GM19239 (cell line): ENCODE measurements at places on chromosomes 12 and 14.
A peak's percentile ranks its signal among the peaks of the same experiment; 100 is the strongest.

GRCh38 chr12:112537710-112538396, 119.1 kb downstream of the PTPN11 start:
- DNase-seq = no peak

- no peak for DNase-seq
These were observed 2.3 kb downstream of the TULP3 start for GRCh38 chr12:2893007-2893406.

DNA sequence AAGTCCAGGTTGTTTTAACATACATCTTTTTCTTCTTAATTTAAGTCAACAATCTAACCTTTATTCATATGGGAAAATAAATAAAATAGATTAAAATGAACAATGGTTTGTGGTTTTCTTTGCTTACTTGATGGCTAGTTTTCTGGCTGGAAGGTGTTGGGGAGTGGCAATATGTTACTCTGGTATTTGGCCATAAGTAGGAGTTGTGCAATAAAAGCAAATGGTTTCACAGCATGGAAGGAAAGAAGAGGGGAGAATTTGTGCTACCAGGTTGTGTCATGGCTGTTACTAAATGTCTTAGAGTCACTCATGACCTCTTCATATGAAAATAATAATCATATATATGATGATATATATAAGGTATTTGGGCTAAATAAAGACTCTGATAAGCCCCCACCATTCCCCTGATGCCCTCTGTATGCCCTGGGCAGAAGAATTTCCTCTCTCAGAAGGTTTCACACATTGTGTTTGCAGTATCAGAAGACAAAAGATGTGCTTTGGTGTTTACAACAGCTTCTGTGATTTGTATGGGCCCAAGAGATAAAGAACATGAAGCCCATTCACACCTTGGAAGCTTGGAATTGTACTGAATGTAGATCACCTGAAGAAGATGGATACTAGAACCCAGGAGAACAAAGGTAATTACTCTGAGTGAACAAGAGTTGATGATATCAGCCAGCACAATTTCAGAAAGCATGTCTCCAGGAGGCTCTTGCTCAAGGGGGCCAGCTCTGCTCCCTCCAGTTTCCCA, 160.9 kb downstream of the ALG10B start:
- DNase-seq = no peak

DNA sequence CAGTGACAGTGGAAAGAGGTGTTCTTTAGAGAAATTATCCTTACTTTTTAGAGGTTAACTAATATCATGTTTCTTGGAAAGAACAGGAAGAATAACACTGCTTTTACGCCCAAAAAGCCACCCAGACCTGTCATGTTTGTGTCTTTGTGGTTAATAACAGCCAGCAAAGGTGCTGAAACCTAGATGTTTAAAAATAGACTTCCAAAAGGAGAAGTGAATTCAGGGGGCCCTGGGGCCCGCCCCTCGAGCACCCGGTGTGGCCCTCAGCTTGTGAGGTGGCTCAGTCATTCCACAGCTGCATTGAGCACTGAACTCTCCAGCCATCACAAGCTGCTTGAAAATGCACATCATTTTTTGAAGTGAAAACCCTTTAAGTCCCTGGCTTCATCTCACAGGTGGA, 20.8 kb upstream of the AMN start:
- peak; percentile 95 for DNase-seq

- no peak for DNase-seq
These were observed 91.8 kb downstream of the SLC41A2 start for GRCh38 chr12:104866291-104866690.

DNA sequence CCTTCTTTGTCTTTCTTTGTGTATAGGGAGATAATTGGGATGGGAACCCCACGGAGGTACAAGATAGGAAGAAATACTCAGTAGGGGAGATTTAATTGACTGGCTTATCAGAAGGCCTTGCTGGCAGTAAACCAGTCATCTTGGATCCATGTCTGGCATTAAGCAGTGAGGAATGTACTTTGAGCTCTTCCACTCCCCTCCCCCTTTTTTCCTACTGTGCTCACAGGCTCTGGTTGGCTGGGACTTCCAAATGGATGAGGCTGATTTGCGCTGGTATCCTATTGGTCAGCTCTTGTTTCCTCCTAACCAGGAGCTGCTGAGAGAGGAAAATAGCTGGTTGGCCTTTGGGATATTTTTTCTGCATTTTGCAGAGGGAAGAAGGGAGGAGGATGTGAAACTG, 24.7 kb downstream of the NGDN start:
- DNase-seq = no peak

GRCh38 chr14:99621948-99622347, 17.9 kb upstream of the CCDC85C start:
- no peak for DNase-seq

- no peak for DNase-seq
These were observed 30.8 kb upstream of the RIN3 start for GRCh38 chr14:92482621-92483319.

DNA sequence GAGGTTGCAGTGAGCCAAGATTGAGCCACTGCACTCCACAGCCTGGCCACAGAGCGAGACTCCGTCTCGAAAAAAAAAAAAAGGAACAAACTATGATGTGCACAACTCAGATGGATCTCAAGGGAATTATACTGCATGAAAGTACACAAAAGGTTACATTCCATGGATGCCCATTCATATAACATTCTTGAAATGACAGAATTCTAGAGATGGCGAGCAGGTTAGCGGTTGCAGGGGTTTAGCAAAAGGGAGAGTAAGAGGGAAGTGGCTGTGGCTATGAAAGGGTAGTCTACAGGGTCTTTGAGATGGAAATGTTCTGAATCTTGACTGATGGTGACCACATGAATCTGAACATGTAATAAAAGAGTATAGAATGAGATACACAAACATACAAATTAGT, 49.7 kb downstream of the CKB start:
- DNase-seq = no peak

DNA sequence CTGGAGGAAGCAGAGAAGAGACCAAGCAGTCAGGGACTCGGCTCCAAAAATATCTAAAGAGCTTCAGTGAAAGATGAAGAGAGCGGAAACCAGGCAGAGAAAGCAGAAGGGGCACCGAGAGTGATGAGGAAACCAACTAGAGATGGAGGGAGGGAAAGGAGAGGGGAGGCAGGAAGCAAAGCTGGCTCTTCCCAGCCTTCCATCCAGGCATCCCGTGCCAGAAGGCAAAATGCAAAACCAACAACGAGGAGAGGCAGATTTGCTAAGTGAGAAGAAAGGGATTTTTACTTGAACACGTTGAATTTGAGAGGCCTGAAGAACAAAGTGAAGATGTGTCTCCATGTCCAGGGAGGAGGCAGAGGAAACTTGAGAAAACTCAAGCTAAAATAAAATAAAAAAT, 90.1 kb downstream of the NUAK1 start:
- no peak for DNase-seq

DNA sequence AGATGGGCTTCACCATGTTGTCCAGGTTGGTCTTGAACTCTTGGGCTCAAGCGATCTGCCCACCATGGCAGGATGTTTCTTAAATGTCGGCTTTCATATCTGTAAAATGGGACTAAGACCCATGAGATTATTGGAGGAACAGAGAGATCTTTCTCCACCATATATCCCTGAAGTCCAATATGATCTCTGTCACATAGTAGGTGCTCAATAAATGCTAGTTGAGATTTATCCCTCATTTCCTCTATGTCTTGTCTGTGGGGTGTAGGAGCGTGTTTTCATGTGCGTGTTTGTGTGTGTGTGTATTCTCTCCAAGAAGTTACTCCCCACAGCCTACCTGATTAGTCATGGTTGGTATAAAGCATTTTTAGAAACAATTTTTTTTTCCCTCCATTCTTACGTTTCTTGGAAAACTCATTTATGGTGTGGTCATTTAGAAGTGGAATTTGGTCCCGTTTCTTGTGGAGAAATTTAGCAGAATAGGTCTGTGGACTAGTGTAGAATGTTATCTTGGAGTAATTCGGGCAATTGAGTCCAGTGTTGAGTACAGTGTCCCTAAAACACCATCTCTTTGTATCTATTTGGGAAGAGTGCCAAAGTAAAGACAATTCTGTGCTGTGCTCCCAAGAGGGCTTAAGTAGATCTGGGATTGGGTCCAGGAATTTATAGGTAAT, 4.3 kb downstream of the STRAP start:
- DNase-seq = no peak
